ENCODE measurements at places on chromosomes 2 and 18.

DNA sequence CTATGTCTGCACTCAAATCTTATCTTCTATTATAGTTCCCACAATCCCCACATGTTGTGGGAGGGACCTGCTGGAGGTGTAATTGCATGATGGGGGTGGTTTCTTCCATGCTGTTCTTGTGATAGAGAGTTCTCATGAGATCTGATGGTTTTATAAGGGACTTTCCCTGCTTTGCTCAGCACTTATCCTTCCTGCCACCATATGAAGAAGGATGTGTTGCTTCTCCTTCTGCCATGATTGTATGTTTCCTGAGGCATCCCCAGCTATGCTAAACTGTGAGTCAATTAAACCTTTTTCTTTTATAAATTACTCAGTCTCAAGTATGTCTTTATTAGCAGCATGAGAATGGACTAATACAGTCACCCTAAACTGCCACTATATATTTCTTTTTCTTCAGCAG is 79.1 kb downstream of the SH3YL1 start:
- DNase-seq: no peak

GRCh38 chr2:183541766-183542165 is 417.5 kb downstream of the NUP35 start:
- no peak for DNase-seq

DNA sequence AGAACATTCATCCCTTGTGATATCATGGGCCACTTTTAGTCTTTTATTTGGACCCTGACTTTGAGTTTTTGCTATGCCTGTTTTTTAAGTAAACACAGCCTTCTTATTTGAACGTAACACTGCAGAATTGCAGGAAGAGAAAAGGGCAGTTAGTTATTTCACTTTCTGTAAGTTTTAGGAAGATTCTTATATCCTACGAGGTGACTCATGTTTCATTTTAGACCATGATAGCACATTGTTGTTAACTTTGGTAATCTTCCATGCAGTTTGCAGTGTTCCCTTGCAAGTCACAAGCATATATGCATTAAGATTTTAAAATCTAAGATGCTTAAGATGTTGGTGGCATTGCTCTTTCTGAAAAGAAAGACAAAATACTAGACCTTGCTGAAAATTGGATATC is 128.6 kb upstream of the EPC2 start:
- no peak for DNase-seq

DNA sequence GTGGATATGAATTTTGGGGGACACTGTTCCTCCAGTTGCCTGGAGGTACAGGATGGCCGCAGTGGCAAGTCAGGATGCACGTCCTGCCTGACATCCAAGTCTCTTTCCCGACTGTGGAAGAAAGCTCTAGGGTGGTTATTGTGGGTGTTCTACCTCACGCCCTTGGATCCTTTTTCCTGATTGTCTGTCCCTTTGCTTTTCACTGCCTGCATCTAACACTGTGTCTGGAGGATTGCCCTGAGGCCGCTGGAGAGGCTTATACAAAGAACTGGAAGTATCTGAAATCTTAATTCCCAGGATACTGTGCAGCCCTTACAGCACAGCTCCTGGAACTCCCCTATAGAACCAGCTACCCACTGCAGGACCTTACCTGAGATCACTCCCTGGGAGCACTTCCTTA is 250.5 kb downstream of the TFCP2L1 start:
- DNase-seq: no peak

GRCh38 chr2:26993768-26994167 is 23.3 kb downstream of the MAPRE3 start:
- DNase-seq: no peak

DNA sequence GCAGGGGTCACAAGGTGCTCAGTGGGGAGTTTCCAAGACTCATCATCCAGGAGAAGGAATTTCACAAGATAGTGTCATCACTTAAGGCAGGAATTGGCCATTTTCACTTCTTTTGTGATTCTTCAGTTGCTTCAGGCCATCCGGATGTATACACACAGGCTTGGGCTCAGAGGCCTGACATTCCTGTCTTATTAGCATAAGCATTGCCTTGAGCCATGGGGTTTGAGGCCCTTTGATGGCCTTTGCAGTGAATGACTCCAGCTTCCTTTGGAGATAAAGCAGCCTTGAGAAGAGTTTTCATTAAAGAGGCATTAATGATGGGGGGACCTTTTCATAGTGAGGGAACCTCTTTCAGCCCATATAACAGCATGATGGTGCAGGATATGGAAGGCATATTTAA is 366.0 kb upstream of the CNTNAP5 start:
- no peak for DNase-seq

- DNase-seq: no peak
Observed at GRCh38 chr2:241933179-241933911, 63.8 kb downstream of the RTP5 start.

- no peak for DNase-seq
Observed at GRCh38 chr2:138744713-138745112, 35.5 kb downstream of the NXPH2 start.

DNA sequence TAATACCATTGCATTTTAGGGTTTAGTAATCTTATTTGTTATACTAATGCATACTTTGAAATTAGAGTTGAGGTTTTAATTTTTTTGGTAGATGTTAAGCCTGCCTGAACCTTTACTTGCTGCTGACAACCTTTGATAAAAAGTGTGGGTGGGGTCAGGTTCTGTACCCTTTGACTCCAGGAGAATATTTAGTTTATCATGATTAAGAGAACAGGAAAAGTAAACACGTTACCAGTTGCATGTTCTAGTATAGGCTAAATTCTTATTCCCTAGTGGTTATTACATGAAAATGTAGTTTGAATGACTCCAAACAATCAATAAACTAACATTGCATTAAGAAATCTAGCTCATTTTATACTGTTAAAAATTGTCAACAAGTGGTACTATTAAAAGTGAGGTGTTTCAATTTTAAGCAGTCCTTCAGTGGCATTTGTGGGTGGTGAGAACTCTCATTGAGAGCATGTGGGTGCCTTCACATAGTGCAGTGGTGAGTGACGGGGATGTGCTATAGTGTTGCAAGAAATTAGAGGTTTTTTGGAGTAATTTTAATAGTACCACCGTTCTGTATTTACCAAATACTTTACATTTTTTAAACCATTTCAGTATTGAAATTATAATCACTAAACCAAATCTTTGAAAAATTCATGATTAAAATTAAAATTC is 29.9 kb downstream of the PHLPP1 start:
- DNase-seq: no peak

Data from right lung (tissue), 10 donors.